ENCODE measurements at places on chromosomes 7 and 10.

DNA sequence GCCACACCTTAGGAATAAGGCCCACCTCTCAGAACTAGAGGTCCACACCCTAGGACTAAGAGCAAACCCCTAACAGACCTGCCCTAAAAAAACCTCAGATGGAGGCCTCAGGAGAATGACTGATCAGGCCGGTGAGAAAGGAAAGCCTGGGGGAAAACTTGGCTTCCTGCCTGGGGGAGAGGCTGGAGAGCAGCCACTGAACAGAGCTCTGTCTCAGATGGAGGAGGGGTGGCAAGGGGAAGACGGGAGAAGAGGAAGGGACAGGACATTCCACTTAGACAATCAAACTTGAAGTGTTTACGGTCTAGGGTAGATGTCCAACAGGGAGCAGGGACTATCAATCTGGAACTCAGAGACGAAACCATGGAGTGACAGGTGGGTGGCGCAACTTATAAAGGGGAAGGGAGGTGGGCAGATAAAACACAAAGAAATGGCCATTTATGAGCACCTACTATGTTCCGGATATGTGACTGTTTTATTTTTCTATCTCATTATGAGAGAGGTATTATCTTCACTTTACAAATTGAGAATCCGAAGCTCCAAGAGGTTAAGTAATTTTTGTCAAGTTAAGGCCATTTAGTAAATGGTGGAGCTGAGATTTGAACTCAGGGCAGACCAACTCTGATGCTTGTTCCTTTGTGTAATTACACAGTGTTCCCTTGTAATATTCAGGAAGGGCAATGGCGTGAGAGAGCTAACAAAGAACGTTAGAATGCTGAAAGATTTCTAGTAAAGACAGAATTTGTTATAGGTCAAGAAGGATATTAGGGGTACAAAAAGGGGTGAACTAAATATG lies 82.6 kb downstream of the DNMBP start:
- DNase-seq = no peak

DNA sequence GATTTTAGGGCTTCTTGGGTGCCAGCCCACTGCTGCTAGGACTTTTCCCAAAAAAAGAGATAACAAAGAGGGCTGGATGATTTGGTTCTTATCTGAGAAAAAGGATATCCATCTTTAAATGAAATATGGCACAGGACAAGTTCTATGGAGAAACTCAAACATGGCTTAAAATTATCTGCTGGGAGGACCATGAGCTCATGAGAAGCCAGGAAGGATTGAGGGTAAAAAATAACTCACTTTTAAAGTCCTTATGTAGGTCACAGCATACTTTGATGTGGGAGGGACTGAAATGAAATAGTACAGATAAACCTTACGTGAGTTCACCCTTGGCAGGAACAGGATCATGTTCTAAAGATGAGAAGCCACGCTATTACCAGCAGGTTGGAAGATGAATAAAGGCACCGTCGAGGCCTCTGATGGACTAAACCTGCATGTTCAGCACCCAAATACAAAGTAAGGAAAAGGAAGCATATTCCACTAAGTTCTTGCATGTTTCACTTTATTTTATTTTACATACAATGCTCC lies 369.2 kb upstream of the KLF6 start:
- no peak for DNase-seq

- no peak for DNase-seq
Measured at GRCh38 chr10:95406651-95407280, 116.0 kb upstream of the PDLIM1 start.

DNA sequence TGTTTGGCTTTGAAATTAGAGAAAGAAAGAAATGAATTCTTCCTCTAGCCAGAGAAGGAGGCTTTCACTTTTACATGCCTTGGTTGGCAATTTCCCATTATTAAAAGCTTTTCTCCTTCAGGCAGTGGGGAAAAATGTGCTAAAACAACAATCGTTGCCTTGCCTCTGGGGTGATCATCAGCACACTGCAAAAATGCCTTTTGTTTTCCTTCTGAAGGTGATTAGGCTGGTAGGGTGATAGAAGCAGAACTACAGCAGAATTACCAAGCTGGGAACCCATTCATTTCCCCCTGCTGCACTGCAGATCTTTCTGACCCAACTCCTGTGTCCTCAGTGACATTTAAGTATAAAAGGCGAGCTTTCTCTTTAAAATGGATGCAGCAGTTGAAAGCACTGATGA lies 22.2 kb downstream of the ANK3 start:
- no peak for DNase-seq

- no peak for DNase-seq
Measured at GRCh38 chr10:113947184-113948041, 93.0 kb downstream of the NHLRC2 start.

DNA sequence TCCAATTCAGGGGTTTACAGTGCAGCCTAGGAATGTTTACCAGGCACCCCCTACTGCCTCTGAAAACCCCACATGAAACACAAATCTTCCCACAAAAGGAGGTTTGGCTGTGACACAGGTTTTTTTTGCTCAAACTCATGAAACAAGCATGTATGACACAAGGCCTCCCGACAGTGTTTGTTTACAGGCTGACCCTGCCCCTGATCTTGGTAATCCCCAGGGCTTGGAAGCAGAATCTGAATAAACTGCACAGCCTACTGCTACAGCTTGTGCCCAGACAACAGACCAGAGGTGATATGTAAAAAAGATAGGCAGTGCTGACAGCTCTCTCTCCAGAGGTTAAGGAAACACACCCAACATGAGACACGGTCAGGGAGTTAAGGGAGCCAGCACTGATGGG lies 184.2 kb downstream of the KMT2E start:
- DNase-seq = peak; percentile 83

DNA sequence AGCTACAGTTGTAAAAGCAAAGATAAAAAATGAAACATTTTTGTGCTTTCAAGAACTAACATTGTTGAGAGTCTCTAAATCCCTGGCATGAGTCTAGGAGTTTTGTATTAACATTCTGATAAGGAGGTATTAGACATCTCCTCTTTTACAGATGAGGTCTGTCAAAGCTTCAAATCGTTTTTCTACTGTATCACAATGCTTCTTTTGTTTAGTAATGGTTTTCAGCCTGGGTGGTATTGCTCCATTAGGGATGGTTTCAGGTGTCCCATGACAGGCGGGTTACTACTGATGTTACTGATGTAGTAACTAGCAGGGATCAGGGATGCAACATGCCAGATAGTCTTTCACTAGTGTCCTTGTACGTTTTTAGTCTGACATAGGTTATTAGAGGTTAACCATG lies 27.4 kb downstream of the STAM start:
- DNase-seq = no peak

- no peak for DNase-seq
Measured at GRCh38 chr10:20903635-20904390, 6.7 kb upstream of the NEBL start.

DNA sequence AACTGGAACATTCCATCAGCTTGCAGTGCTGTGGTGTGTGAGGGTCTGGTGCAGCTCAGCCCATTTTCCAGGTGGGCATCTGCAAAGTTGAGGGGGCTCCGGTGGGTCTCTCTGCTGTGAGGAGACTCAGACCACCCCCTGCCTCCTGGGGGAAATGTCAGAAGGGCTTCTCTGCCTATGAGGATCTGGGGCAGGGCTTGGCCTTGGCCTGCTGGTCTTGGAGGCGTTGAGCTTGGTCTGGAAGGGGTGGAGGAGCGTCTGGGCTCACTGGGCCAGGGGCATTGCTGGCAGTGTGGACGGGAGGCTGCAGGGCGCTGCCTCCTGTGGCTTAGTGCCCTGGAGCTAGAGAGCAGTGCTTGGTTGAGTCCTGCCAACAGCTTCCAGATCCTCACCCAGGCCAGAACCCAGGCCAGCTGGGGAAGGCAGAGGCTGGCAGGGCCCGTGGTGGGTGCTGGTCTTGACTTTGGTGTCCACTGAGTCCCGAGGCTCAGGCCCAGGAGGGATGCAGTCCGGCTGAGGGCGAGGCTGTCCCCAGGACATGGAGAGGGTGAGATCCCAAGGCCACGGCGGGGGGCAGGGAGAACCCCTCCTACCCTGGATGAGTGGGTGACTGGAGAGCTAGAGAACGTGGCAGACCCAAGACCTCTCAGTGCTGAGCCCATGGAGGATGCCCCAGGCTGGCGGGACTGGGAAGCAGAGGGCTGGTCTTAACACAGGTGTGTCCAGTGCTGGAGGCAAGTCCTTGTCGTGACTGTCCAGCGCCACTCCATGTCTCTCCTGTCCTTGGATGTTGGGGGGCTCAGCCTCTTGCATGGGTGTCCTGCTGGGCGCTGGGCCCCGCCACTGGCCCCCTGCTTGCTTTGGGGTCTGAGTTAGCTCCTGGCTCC lies 2.8 kb downstream of the SPRN start:
- no peak for DNase-seq

GRCh38 chr10:47244560-47245500 lies 55.2 kb upstream of the GDF10 start:
- no peak for DNase-seq

- no peak for DNase-seq
Measured at GRCh38 chr10:7312488-7312857, 98.4 kb downstream of the SFMBT2 start.

DNA sequence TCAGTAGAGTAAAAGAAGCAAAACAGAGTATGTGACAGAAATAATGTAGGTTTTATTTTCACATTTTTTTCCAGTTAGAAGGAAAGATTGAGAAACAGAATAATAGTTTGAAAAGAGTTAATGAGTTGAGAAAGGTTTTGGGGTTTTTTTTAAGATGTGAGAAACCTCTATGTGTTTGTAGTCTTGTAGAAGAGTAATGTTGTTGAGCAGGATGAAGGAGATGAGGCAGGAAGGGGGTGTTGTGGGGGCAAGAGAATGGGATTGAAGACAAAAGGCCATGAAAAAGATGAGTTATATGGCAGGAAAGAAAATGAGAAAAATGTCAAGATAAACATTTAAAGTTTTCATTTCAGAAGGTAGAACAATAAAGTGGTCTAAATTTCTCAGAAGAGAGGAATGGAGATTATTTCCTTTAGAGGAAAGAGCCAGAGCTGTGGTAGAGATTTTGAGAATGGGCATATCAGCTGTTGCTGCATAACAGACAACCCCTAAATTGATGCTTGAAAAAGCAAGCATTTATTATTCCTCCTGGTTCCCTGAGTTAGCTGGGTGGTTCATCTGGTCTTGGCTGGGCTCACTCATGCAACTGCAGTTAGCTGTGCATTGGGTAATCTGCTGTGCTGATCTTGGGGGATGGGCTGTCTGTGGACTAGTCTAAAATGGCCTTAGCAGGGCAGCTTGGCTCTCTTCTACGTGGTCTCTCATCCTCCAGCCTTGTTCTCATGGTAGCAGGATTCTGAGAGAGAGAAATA lies 27.1 kb downstream of the PCGF5 start:
- DNase-seq = no peak

DNA sequence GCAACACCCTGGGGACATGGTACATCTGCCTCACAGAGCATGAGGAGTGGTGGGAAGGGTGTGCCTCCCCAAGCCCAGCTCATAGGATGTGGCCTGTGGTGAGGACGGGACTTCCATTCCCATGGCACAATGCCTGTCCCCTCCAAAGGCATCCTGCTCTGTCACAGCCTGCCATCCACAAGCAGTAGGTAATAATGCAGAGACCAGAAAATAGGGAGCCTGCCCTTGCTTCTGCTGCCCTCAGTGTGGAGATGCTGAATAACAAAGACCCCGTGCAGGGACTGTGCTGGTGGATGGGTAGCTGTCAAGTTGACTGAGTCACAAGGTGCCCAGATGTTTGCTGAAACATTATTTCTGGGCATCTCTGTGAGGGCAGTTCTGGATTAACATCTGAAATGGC lies 199.9 kb upstream of the GRB10 start:
- DNase-seq = no peak

DNA sequence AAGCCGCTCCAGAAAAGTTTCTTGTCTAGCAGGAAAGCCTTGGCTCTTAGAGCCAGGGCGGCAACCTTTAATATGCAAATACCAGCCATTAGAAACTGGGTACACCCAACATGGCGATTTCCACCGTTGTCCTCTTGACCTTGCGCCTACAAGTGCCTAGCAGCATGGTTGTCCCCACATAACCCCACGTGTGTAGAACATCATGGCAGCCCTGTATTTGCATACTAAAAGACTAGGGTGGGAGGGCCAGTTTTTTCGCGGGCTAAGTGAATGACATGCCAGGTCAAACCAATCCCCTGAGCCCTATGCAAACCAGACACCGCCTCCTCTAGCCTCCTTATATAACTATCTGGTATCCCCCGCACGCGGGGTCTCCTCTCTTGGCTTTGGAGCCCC lies 58.4 kb upstream of the FZD8 start:
- no peak for DNase-seq

GRCh38 chr7:131235489-131236317 lies 92.0 kb upstream of the MKLN1 start:
- peak; percentile 93 for DNase-seq

- no peak for DNase-seq
Measured at GRCh38 chr7:142703655-142704305, 45.5 kb upstream of the PRSS1 start.

DNA sequence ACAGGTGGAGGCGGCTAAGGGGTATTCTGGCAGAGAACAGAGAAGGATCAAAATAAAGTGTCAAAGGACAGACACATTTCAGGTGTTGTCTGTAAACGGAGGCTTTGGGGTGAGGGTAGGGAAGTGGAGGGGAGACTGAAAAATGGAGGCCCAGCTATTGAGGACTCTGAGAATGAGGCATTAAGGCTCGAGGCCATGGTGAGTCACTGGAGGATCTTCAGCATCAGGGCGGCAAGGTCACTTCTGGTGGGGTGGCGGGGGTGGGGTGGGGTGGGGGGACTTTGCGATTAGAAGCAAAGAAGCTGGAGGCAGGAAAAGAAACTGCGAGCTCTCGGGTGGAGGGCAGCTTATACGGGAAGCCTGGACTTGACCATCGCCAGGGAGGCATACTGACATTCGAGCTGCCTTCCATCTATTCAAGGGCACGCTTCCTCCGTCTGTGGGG lies 58.4 kb upstream of the PCGF5 start:
- DNase-seq = no peak

DNA sequence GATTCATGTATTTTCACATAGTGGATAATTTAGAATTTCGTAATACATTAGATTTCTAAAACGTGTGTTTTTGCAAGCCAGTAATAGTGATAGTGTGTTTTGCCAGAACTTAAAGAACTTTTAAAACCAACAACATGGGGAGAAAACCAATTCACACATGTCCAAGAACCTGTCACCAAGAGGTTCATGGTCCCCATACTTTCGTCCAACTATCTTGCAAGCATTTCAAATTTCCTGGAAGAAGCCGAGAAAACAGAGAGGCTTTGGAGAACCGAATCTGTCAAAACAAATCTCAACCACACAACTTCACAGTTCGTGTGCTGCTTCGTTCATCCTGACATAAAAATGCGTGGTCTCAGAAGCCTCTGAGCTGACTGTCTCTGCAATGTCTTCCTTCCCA lies 31.9 kb downstream of the GFRA1 start:
- DNase-seq = no peak

- DNase-seq = no peak
Measured at GRCh38 chr7:92639966-92640365, 49.8 kb upstream of the FAM133B start.

GRCh38 chr10:101290431-101290830 lies 61.2 kb upstream of the LBX1 start:
- DNase-seq = no peak

GRCh38 chr10:101767600-101767945 lies 8.3 kb downstream of the FGF8 start:
- no peak for DNase-seq

- DNase-seq = no peak
Measured at GRCh38 chr10:95312257-95312656, 21.5 kb upstream of the PDLIM1 start.

Data from AG04450 (cell line).